Chondrocyte (in vitro differentiated cells): ENCODE measurements at places on chromosomes 6 and 20.

GRCh38 chr6:142406131-142406530 is 104.3 kb downstream of the ADGRG6 start:
- no peak for DNase-seq

GRCh38 chr6:145091586-145092142 is 643.7 kb downstream of the EPM2A start:
- DNase-seq: no peak

- no peak for DNase-seq
Observed at GRCh38 chr20:34798328-34798727, 27.1 kb downstream of the NCOA6 start.

GRCh38 chr6:6826095-6826901 is 237.8 kb downstream of the LY86 start:
- DNase-seq: no peak

GRCh38 chr20:50569864-50570836 is 60.0 kb downstream of the PTPN1 start:
- DNase-seq: no peak

- no peak for DNase-seq
Observed at GRCh38 chr6:52958546-52959255, 36.4 kb downstream of the GSTA4 start.

GRCh38 chr6:54053881-54054391 is 57.3 kb upstream of the MLIP start:
- no peak for DNase-seq

GRCh38 chr20:2460752-2461424 is 9.7 kb downstream of the SNRPB start:
- no peak for DNase-seq

DNA sequence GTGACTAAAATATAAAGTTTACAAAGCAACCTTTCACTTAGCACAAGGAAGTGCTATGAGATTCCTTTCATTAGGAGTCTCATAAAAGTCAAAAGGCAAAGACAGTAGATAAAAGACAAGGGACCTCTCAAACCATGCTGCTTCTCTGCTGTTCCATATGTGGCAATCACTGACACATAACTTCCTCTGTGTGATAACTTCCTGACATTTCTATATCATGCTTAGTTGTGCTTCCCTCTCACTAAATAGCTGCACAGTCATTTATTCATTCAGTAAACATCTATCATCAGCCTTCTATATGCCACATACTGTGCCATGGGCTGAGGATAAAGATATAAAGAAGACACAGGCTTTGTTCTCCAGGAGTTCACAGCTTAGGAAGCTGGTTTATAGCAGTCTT is 214.8 kb upstream of the GRIK2 start:
- no peak for DNase-seq

- DNase-seq: no peak
Observed at GRCh38 chr6:115948751-115949150, 111.9 kb downstream of the FRK start.

DNA sequence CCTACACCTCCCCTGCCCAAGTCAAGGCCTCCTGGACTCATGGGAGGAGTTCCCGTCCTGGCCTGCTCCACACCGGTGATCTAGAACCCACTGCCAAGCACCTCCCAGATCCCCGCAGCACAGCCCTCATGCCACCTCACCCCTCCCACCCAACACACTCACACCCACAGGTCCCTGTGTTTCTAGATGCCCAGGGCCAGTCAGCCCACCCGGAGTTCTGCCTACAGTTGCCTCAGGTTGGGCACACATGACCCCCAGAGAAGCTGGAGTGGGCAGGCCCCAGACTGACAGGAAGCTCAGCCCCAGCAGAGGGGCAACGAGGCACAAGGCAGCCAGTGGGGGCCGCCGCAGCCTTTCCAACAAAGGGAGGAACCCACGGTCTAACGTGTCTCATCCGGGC is 29.6 kb downstream of the RRBP1 start:
- DNase-seq: peak; percentile 81

DNA sequence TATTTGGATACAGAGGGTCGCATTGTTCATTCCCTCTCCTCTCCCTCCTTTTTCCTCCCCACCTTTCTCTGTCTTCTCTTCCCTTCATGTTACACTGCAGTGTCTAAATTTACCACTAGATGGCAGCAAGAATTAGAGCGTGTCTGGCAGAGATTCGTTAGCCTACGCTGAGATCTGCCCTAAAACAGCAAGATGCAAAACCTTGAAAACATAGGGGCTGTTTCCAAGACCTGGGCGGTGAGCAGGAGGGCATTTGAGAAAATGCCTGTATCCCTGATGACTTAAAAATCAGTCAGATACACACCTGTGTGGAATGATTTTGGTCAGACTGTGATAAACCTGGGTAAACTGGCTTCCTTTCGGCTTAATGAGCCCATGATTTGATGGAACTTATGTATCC is 101.5 kb upstream of the ISM1 start:
- no peak for DNase-seq

GRCh38 chr6:148898376-148899014 is 151.7 kb downstream of the UST start:
- no peak for DNase-seq

GRCh38 chr6:53926505-53926904 is 131.7 kb downstream of the LRRC1 start:
- no peak for DNase-seq

DNA sequence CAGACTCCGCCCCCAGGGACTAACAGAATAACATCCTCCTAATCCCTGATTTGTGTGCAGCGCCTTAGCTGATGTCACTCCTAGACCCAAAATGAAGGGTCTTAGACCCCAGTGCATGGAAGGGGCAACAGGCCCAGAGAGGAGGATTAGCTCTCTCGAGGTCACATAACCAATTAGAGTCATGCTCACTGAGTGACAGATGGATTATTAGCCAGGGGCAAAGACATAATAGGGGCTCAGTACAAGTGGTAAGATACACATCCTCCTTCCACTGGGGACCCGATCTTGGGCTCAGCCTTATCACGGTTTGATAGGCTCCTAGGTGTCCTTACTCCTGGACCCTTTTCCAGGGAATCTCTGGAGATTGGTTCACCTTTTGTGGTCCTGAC is 858 bp downstream of the TP53INP2 start:
- DNase-seq: no peak

GRCh38 chr6:168524571-168525001 is 83.6 kb downstream of the SMOC2 start:
- DNase-seq: no peak

DNA sequence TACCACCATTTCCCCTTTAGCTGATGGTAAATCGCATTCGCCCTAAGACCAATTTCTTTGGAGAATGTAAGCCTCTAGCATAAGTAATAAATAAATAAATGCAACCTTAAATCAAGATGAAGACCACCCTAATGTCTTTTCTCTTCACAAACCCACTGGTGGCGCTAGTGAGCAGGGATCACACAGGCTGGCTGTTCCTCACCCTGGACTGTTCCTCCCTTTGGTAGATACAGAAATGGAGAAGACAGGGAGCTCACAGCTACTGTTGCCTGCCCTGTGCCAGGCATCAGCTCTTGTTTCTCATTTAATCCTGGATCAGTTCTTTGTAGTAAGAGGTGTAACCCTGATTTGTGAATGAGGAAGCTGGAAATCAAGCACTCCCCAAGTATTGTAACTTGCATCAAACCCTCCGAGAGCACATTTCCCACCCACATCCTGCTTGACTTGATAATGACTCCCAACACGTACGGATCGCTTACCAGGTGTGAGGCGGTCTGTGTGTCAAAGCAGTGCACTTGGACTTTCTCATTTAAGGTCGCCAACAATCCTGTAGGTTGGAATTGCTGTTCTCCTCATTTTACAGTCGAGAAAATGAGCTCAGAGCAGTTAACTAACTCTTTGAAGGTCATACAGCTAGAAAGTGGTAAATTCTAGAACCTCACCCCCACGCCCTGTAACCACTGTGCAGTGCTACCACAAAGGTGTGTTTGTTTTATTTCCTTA is 236.1 kb downstream of the TSHZ2 start:
- DNase-seq: no peak

DNA sequence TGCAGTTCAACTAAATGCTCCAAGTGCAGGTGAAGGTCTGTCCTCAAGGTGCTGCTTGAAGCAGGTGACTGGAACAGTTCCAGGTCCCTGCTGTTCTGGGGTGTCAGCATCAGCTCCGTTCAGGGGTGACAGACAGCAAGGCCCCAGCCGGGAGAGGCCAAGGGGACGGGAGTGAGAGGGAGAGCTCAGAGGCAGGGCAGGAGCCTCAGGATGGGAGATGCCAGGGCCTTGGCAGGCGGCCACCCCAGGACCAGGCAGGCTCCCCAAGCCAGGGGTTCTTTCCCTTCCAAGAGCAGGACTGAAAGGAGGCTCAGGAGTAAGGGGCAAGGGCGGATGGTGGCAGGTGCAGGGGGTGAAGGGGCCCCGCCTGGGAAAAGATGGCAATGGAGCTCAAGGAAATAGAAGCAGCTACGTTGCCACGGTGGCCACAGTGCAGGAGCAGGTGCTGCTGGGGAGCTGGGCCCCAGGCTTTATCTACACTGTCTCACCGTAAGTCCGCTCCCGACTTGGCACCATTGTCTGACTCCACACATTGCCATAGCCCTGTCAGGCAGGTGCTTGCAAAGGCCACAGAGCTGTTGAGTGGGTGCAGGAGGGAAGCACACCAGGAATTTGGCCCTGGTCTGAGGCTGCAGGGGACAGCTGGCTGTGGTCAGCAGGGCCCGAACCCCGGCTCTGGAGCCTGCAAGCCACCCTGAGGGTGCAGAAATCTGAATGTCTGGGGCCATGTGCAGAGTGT is 43.1 kb downstream of the ERMARD start:
- no peak for DNase-seq

- no peak for DNase-seq
Observed at GRCh38 chr6:84177241-84177640, 50.2 kb downstream of the CEP162 start.

DNA sequence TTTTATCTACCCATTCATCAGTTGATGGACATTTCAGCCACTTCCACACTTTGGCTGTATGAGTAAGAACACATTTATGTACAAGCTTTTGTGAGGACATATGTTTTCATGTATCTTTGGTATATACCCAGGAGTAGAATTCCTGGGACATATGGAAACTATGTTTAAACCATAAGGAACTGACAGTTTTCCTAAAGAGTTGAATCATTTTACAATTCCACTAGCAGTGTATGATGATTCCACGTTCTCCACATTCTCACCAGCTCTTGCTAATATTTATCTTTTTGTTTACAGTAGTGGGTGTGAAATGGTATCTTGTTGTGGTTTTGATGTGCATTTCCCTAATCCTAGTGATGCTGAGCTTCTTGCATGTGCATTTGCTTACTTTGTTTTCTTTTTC is 338.1 kb downstream of the PLCB1 start:
- no peak for DNase-seq

- DNase-seq: peak; percentile 50
Observed at GRCh38 chr20:35007413-35007812, 51.7 kb downstream of the MYH7B start.

- no peak for DNase-seq
Observed at GRCh38 chr6:45327956-45328522, at the start of gene RUNX2. TSS of gene RUNX2 (plus strand) at chr6:45328330. CDS start at chr6:45328727, 397 bp downstream.

GRCh38 chr6:169188475-169188874 is 65.2 kb downstream of the THBS2 start:
- no peak for DNase-seq

DNA sequence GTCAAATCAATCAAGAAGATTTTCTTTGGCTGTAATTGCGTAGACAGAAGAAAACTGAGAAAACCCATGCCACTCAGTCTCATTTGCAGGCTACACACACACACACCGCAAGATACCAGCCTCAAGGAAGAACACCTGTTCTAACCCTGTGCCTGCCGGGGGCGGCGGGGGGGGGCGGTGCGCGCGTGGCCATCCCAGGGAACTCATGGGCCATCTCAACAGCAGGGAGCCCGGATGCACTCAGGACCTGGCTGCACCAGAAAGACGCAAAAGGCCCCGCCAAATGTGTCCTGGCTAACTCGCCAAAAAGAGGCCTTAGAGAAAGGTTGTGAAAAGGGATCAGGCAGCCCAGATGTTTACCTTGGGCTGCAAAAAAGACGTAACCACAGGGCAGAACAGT is 2.1 kb downstream of the B3GAT2 start:
- no peak for DNase-seq

- DNase-seq: no peak
Observed at GRCh38 chr6:148807784-148808183, 61.0 kb downstream of the UST start.

- no peak for DNase-seq
Observed at GRCh38 chr6:125415913-125416312, 114.1 kb upstream of the HDDC2 start.

GRCh38 chr6:35911871-35912653 is 8.8 kb downstream of the SRPK1 start:
- no peak for DNase-seq
